Esophagus muscularis mucosa (tissue), 4 donors: ENCODE measurements at places on chromosomes 5 and 9. TPM values are rescaled to one million over a fixed set of nuclear protein-coding genes. Genes with fewer than 3 reads are reported as not detected.

- DNase-seq, result no peak
Observed at GRCh38 chr5:162187371-162187770, 119.8 kb downstream of the GABRG2 start.

The AHRR gene
- total RNA-seq, result 1.3 TPM

GRCh38 chr9:136617746-136618579, 44.8 kb upstream of the EGFL7 start:
- no peak for DNase-seq

DNA sequence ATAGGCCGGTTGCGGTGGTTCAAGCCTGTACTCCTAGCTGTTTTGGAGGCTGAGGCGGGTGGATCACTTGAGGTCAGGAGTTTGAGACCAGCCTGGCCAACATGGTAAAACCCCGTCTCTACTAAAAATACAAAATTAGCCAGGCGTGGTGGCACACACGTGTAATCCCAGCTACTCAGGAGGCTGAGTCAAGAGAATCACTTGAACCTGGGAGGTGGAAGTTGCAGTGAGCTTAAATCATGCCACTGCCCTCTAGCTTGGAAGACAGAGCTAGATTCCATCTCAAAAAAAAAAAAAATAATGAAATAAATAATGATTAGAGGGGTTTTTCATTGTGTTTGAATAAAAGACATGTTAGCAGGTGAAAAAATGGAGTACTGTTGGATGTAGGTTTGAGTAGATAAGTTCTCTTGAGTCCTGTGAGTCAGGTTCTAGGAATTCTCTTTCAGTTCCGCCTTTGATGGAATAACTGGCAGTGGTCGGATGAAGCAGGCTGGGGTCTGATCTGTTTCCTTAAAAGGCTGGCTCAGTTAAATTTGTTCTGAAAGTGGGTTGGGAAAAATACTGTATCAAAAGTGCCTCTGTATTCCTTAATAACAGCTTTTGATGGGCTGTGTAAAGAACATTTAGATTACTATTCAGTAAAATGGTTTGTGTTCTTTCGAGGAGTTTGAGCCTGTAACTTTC, 73.2 kb downstream of the AOPEP start:
- no peak for DNase-seq

DNA sequence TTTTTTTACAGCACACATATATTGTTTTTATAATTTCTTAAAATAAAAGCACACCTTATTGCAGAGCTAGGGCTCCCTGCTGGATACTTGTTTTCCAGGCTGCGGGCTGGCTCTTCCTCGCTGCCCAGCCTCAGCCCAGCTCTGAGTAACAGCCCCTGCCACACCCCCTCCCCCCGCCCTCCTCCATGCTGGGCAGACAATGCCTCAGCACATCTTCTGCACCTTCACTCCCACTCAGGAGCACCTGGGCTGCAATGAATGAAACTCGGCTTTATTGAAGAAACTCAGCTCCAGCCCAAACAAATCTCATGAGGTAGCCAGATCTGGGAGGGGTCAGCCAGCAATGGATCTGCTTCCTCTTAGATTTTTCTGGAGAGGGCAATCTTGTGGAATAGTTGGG, 9.5 kb downstream of the IL9 start:
- DNase-seq, result no peak

The FOXD4L3 gene
- not detected for total RNA-seq

DNA sequence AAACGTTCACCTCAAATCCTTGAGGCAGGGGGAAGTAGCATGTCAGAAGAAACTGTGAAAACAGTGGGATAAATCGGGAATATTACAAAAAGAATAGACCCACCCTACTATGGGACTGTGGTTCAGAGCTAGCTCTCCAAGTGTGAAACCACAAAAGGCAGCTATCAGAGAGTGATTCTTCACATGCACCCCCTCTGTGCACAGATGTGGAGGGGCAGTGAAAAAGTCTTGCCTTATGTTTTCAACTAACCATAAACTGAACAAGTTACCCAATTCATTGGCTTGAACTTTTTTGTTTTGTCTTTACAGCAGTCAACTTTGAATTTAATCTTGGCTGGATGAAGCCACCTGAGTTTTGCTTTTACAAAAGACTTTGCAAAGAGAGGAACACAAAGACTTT, 98.8 kb upstream of the NR4A3 start:
- DNase-seq, result no peak

DNA sequence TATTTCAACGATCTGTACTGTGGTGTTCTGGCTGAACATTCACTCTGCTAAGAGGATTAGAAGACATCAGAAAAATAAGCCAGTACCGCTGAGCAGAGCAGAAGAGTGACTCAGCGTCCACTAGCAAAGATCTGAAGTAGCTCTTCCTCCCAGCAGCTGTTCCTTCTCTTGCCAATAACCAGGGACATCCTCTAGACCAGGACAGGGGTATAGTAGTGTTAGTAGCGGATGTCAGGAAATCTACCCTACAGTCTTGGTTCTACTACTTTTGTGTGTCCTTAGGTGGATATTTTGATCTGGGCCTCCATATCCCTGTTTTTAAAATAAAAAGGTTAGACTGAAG, 103.6 kb downstream of the TSSK1B start:
- DNase-seq, result no peak

- peak; percentile 98 for DNase-seq
Observed at GRCh38 chr9:109012876-109013678, at the start of gene CTNNAL1. CTNNAL1 (minus strand) TSS chr9:109013499; CDS start chr9:109013442, 57 bp downstream.

The PITX1 gene
- 8.7 TPM for total RNA-seq

GRCh38 chr5:160547872-160548271, 126.2 kb downstream of the PTTG1 start:
- peak; percentile 29 for DNase-seq

DNA sequence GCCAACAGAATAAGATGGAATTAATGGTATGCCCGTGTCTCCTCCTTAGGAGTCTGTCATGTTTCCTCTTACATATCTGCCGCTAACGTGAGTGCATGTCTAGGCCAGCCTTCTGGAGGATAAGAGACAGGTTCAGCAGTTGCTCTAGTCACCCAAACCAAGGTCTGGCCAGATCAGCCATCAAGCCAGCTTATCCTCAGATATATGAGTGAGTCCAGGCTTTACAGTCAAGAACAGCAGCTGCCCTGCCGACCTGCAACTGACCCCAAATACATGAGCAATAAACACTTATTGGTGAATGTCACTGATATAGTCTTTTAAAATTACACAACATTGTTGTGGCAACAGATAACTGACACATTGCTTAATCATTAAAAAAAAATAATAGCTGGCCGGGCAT, 123.5 kb downstream of the TSSK1B start:
- DNase-seq, result no peak

DNA sequence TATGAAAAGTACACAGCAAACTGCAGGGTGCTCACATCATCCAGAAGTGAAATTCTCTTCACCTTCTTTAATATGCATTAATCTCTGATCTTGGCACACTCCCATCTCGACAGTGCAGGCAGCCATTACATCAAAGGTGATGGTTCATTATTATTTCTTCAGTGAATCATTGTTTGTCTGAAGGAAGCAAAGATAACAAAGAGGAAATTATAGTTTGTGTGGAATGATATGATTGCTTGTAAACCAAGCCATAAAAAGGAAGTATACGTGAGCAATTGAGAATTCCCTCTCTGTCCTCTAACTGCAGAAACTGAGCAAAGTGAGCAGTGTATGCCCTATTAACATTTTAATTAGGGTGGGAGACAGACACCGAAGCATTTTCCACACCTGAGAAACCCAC, 171.6 kb upstream of the PPP1R2B start:
- DNase-seq, result no peak

GRCh38 chr5:173886150-173886549, 2.0 kb upstream of the CPEB4 start:
- DNase-seq, result no peak

DNA sequence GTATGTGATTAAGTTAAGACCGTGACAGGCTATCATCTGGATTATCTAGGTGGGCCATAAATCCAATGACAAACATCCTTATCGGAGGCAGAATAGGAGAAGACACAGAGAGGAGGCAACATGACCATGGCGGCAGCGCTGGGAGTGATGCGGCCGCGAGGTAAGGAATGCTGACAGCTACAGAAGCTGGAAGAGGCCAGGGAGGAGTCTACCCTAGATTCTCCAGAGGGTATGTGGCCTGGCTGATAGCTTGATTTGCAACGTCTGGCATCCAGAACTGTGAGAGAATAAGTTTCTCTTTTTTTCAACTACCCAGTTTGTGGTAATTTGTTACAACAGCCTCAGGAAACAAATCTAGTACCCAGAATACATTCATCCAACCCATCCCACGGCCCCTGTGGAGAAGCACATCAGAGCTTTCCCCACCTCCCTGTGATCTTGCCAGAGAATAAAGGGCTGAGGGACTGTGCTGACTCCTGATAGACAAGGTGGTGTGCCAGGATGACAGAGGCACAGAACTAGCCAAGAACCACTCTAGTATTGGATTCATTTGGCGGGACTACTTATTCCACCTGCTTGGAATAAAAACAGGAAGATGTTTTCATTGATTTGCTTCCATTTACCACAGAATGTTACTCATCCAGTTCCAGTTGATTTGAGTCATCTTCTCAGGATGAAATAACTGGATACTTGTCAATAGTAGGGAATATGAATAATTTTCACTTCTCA, 187.4 kb downstream of the MAN2A1 start:
- DNase-seq, result no peak

- DNase-seq, result no peak
Observed at GRCh38 chr5:126015235-126016181, 407.7 kb upstream of the GRAMD2B start.

The PLPPR1 gene
- total RNA-seq, result 0.99 TPM

GRCh38 chr9:118395415-118395814, 691.2 kb downstream of the TLR4 start:
- DNase-seq, result no peak

GRCh38 chr9:124632077-124632621, 125.0 kb upstream of the NR5A1 start:
- DNase-seq, result no peak

The LCN9 gene
- not detected for total RNA-seq

GRCh38 chr5:94998670-94999069, 286.2 kb downstream of the MCTP1 start:
- DNase-seq, result no peak

- no peak for DNase-seq
Observed at GRCh38 chr9:36922548-36922947, 111.5 kb downstream of the PAX5 start.

DNA sequence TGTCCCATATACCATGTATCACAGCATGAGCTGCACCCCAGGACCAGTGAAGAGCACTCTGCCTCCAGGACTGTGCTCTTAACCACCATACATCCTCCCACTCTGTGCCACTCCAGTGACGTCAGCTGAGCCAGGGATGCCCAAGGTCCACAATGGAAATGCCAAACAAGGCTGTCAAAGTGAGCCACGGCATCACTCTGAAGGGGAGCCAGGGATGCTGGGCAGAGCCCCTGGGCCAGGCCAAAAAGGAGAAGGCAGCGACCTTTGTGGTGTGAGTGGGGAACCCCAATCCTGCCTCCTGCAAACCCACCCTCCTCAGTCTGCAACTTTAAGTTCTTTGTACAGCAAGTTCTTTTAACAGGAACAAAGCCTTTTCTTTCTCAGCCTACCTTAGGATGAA, 242.7 kb downstream of the SYK start:
- no peak for DNase-seq

The RNF180 gene
- total RNA-seq, result 22.4 TPM

DNA sequence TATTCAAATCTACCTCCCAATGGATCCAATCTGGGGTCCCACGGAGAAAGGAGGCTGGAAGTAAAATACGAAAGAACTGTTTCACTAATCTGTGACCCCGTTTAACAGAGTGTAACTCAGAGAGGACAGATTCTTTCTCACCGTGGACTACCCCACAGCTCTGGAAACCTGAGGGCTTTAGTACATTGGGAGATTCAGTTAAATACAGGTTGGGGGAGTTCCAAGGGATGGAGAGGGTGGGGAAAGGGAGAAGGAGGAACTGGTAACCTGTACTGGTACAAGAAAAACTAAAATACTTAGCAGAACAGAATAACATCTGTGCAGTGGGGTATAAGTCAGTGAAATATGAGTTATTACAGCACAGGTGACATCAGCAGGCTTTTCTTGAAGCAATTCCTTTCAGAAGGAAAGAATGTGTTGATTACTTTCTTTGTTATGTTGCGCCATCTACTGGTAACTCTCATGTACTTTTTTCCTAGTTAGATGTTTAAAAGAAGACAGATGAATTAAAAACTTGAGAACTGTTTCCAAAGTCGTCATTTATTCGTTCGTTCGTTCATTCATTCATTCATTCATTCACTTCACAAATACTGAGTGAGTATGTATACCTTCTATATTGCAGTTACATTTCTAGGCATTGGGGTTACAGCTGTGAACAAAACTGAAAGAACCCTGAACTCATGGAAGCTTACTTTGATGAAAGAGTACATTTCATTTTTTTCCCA, 30.0 kb upstream of the STOM start:
- DNase-seq, result no peak

DNA sequence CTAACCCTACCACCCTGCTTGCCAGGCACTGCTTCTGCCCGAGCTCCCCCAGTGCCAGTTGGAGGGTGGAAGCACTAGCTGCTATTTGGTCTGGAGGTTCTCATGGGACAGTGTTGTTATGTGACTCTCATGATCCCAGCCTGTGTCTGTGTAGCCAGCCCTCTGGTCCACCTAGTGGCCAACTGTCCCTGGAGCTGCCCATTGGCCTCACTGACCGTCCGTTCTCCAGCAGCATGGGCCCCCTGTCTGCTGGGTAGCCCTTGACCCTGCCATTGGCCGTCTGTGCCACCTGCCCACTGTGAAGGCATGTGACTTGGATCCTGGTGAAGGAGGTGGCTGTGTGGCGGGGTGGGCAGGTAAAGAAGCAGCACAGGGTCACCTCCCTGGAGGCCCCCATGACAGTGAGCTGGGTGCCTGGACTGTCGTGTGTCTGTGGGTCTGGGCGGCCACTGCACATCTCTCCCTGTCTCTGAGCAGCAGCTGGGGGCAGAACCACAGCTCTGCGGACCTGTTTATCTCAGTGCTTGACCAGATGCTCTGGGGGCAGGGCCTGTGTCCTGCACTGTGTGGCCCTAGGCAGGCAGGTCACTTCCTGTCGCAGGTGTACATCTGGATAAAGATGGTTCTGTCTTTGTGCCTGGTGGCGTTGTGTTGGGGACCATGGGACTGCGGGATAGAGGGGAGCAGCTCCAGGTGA, 11.4 kb downstream of the PHF2 start:
- DNase-seq, result peak; percentile 70

DNA sequence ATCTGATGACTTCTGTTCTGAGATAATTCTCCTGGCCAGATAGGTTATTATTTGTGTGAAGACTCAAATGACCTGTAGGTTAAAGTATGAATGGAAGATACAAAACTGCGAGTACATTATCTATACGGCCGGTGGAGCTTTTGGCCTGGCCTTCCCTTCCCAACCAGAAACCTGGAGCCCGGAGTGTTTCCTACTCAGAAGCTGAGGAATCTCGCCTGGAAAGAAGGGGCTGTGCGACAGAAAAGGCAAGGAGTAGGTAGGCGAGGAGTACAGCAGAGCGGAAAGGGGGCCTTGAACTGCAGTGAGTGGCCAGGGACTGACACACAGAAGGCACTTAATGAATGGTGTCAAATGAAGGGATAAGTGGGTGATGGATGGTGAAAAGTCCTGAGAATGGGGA, 34.6 kb downstream of the ANGPTL2 start:
- no peak for DNase-seq

DNA sequence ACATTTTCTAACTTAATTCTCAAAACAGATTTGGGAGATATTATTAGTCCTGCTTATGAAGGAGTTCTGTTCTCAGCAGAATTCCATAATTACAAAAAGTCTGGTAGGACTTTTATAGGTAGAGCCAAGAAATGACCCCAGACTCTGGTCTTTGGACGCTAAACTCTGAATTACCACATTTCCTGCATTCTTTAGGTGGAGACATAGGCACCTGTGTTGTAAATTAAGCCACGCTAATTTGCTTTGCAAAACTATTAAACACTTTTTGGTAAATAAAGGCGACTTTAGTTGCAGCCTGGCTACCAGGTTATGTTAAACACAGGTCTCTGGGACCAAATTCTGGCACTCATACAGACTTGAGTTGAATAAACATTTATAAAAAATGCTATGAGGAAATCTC, 77.7 kb downstream of the C9orf152 start:
- no peak for DNase-seq

The PCSK1 gene
- total RNA-seq, result 1.3 TPM
